ENCODE measurements at places on chromosomes 1 and 21. TPM values are rescaled to one million over a fixed set of nuclear protein-coding genes. Genes with fewer than 3 reads are reported as not detected.

The HTR6 gene
- total RNA-seq: not detected

The BACH1 gene
- total RNA-seq: 115 TPM

The SLAMF8 gene
- total RNA-seq: 1.4 TPM

The TP73 gene
- total RNA-seq: not detected

The OPTC gene
- not detected for total RNA-seq

The DCDC2B gene
- total RNA-seq: not detected

The SAMSN1 gene
- total RNA-seq: 0.95 TPM

The NR5A2 gene
- 0.60 TPM for total RNA-seq

GRCh38 chr1:85121744-85122143, 73.4 kb upstream of the MCOLN3 start:
- H3K36me3 ChIP-seq: no peaks in the 10 kb centered on the region
- H3K4me3 ChIP-seq: no peak overlapping the region
- no peaks in the 10 kb centered on the region for H3K27me3 ChIP-seq
- H3K27ac ChIP-seq: no peak overlapping the region
- DNase-seq: no peak
- no peaks in the 10 kb centered on the region for H3K4me1 ChIP-seq

- H3K36me3 ChIP-seq: no peaks in the 10 kb centered on the region
- H3K4me3 ChIP-seq: no peak overlapping the region
- no peak overlapping the region for H3K27ac ChIP-seq
- DNase-seq: no peak
These were observed 4.4 kb downstream of the LCE2C start for GRCh38 chr1:152679459-152679858.

DNA sequence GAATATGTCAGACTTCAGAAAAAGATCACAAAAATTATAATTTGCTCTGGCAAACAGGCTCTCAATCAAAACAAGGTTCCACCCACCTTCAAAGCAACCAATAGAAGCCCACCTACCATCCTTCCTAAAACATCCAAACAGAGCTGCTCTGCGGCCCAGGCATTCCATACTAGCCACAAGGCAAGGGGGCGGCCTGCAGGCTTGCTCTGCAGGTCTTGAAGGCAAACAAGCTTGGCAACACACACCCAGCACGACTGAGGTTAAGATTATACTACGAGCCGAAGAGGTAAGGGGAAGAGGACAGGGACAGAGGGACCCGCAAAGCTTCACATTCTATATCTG, 207.3 kb downstream of the SLC45A1 start:
- DNase-seq: no peak
- H3K27ac ChIP-seq: peak overlapping the region; percentile 90
- H3K4me3 ChIP-seq: peak overlapping the region; percentile 71
- H3K4me1 ChIP-seq: peaks cover 47% of the 10 kb centered on the region
- no peaks in the 10 kb centered on the region for H3K36me3 ChIP-seq

DNA sequence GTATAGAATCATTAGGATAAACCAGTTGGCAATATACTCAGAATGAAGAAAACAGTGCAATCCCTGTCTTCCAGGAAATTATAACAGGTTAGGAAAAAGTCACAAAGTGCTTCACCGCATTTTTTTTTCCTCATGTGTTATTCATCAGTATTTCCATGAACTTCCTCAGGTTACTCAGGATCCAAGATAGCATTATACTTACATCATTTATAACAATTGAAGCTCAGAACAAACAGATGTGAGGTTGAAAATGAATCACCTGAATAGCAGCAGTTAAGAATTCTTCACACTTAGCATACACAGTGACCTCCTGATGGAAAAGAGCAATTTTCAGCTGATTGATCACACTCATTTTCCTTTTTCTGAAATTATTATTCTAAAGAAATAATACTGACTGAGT, 1040.7 kb upstream of the B3GALT2 start:
- no peak for DNase-seq
- no peak overlapping the region for H3K27ac ChIP-seq

DNA sequence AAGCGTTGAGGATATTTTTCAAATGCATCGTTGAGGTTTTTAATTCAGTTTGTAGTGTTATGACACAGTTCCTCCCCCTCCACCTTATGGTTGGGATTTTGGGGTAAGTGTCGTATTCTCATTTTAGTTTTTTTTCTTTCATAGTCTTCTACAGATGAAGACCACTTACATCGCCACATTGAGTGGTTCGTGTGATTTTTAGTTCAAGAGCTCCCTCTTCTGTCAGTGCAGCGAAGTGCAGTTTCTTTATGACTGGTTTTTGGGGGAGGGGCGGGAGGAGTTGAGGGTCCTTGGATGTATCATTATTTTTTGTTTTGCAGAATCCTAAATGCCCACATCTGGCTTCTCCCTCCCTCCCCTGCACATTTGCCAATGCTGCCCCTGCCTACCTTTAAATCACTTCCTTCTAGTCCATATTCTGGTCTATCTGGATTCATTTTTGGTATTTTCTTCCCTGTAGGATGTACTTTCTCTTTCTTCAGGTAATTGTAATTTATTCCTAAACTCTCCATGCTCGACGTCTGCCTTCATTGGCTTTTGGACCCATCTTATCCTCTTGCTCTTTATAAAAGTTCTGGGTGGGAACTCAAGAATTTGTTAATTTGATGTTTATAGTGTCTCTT, 433.1 kb downstream of the CAMTA1 start:
- H3K36me3 ChIP-seq: no peaks in the 10 kb centered on the region
- no peak for DNase-seq
- no peak overlapping the region for H3K27ac ChIP-seq
- H3K4me3 ChIP-seq: no peak overlapping the region
- H3K27me3 ChIP-seq: no peaks in the 10 kb centered on the region
- no peaks in the 10 kb centered on the region for H3K4me1 ChIP-seq

DNA sequence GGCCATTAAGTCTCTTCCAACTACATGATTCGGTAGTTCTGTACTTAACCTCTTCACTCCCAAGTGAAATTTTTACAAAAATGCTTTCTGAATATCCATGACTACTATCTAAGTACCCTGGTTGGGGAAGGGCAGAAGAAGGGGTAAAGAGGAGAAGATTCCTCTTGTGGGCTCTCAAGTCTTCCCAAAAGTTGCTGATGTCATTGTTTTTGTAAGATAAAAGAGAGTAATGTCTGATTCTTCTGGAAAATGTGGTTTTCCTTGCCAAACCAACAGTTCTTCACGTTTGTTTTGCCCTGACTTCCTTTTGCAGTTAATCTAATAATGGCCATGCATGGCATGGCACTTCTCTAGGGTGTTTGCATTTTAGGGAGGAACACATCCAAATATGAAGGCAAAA, 34.7 kb upstream of the AK4 start:
- no peak overlapping the region for H3K27ac ChIP-seq
- no peak for DNase-seq
- no peaks in the 10 kb centered on the region for H3K36me3 ChIP-seq
- H3K27me3 ChIP-seq: no peaks in the 10 kb centered on the region
- no peak overlapping the region for H3K4me3 ChIP-seq
- H3K4me1 ChIP-seq: no peaks in the 10 kb centered on the region

- no peak for DNase-seq
- H3K27me3 ChIP-seq: no peaks in the 10 kb centered on the region
- H3K27ac ChIP-seq: no peak overlapping the region
- no peak overlapping the region for H3K4me3 ChIP-seq
- no peaks in the 10 kb centered on the region for H3K4me1 ChIP-seq
- H3K36me3 ChIP-seq: no peaks in the 10 kb centered on the region
These were observed 86.8 kb downstream of the TIAM1 start for GRCh38 chr21:31257265-31257664.

DNA sequence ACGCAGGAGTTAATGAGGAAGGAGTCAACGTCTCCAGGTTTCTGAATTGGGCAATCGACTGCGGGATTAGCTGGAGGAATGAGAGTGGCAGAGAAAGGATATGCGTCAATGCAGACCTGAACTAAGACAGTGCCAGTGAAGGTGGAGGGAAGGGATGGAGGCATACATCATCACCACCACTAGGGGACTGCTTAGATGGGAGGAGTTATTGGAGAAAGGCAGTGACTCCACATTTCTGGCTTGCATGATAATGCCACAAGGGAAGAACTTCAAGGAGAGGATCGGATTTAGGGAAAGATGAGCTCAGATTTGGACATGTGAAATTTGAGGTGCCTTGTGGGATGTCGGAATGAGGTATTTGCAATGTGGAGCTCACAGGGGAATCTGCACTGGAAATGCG, 17.5 kb downstream of the VASH2 start:
- H3K27ac ChIP-seq: no peak overlapping the region
- H3K4me1 ChIP-seq: peaks cover 17% of the 10 kb centered on the region
- DNase-seq: no peak

GRCh38 chr1:184386312-184387068, at the start of gene C1orf21:
TSS of gene C1orf21 (plus strand) at chr1:184387029. CDS start at chr1:184477510, 90,481 bp downstream.
- H3K27ac ChIP-seq: peak within 1 kb of the TSS; percentile 96
- no peaks in the 10 kb centered on the region for H3K27me3 ChIP-seq
- peaks cover 29% of the 10 kb centered on the region for H3K4me1 ChIP-seq
- DNase-seq: peak; percentile 95
- H3K4me3 ChIP-seq: peak within 1 kb of the TSS; percentile 91

GRCh38 chr1:199170711-199171110, 531.9 kb downstream of the PTPRC start:
- H3K36me3 ChIP-seq: no peaks in the 10 kb centered on the region
- no peak for DNase-seq
- H3K27me3 ChIP-seq: no peaks in the 10 kb centered on the region
- no peaks in the 10 kb centered on the region for H3K4me1 ChIP-seq

DNA sequence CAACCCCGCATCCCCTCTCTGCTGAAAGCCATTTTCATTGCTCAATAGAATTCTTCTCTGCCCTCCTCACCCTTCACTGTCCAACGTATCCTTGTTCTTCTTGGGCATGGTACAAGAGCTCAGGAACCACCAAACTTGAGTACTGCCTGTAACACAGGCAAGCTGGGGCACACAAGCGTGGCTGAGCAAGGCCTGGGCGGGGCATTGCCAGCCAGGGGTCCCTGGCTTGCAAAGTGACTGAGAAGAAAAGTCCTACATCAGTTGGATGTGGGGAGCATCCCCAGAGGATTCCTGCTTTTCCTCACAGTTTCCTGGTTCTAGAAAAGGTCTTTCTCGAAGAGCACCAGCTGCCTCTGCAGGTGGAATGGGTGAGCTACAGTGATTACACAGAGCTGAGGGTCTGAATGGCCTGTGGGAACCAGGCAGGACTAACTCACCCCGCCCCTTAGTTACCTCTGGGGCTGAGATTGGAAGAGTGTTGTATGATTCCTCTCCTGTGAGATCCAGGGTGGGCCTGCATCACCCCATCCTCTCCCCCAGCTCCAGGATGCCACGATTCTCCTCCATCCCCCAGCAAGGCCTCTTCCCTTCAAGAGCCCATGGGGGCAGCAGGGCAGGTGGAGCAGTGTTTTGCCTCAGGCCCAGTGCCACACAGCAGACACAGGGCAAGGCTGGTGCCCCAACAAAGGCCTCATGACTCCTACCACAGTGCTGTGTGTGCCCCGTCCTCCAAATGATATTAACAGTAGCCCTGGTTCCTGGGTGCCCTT, 121.9 kb downstream of the MATN1 start:
- H3K36me3 ChIP-seq: no peaks in the 10 kb centered on the region
- H3K4me3 ChIP-seq: no peak overlapping the region
- H3K4me1 ChIP-seq: no peaks in the 10 kb centered on the region
- DNase-seq: no peak
- peaks cover 2% of the 10 kb centered on the region for H3K27me3 ChIP-seq
- H3K27ac ChIP-seq: no peak overlapping the region

DNA sequence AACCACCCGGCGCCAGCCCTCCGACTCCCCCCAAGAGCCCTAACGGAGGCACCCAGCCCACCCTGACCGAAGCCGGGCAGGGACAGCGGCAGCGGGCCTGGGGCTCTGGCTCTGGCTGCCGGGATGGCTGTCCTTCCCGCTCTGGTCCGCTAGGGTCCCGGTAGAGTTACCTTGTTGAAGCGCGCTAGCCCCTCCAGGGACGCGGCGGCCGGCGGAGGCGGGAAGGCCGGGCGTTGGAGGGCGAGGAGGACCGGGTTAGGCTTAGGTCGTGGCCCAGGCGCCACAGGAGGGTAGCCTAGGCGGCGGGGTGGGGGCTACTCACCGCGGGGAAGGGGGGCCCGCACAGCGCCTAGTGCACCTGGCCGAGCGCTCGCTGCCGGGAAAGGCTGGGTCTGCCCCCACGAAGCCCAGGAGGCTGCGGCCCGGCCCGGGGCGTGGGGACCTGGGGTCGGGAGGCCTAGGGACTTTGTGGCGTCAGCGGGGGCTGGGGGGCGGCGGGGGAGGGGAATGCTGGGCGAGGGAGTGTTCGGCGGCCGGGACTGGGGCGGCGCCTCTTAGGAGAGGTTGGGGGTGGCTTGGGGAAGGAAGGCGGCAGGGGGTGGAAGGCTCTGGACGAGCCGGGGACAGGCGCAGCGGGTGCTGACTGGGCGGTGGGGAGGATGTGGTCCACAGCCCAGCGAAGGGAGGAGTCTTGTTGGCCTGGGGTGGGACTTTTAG, at the start of gene TRIM17:
Gene TRIM17 (minus strand): TSS at position 645 of the 717 bp plus-strand sequence. CDS start 1,789 bp downstream, outside the sequence.
- no peak within 1 kb of the TSS for H3K27ac ChIP-seq
- no peaks in the 10 kb centered on the region for H3K36me3 ChIP-seq

- no peak for DNase-seq
- H3K4me3 ChIP-seq: no peak overlapping the region
- no peaks in the 10 kb centered on the region for H3K4me1 ChIP-seq
- no peaks in the 10 kb centered on the region for H3K27me3 ChIP-seq
These were observed 33.7 kb upstream of the PRDM2 start for GRCh38 chr1:13666317-13666716.

DNA sequence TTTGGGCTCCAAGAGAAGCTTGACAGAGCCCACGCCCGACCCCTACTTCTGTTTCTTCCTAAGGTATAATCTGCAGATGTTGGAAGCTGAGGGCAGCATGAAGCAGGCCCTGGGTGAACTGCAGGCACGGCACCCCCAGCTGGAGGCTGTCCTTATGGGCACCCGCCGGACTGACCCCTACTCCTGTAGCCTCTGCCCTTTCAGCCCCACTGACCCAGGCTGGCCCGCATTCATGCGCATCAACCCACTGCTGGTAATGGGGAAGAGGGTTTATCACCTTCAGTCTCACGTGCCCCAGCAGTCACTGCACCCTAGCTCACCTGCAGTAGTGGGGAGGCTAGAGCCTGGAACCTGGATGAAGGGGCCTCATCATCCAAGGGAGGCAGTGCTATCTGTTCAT, 3.1 kb upstream of the LENEP start:
- H3K36me3 ChIP-seq: no peaks in the 10 kb centered on the region
- H3K27ac ChIP-seq: no peak overlapping the region
- H3K4me3 ChIP-seq: no peak overlapping the region
- no peaks in the 10 kb centered on the region for H3K27me3 ChIP-seq
- peaks cover 5% of the 10 kb centered on the region for H3K4me1 ChIP-seq

DNA sequence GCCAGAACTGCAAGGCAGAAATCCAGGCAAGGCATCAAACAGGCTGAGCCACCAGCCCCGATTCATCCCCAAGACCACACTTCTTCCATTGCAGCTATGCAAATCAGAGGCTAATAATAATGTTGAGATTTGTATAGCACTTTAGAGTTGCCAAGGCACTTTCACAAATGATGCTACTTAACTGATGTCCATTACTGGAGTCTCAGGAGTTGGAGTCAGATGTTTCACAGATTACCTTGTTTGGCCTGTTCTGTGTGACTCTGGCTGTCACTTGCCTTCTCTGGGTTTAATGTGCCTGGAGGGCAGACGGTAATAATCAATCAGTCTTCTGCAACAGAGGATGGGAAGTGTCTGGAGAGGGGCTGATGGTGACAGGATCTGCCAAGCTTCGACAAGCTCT, 40.8 kb upstream of the MPZL1 start:
- no peak overlapping the region for H3K4me3 ChIP-seq
- peak overlapping the region; percentile 71 for H3K27ac ChIP-seq
- H3K36me3 ChIP-seq: peaks cover 3% of the 10 kb centered on the region
- no peaks in the 10 kb centered on the region for H3K27me3 ChIP-seq
- no peak for DNase-seq

GRCh38 chr1:119662034-119662437, 14.0 kb upstream of the ZNF697 start:
- H3K4me3 ChIP-seq: no peak overlapping the region
- no peaks in the 10 kb centered on the region for H3K4me1 ChIP-seq
- H3K27me3 ChIP-seq: peaks cover 2% of the 10 kb centered on the region
- DNase-seq: no peak

All from psoas muscle (tissue), 8 donors.